ENCODE measurements at places on chromosomes 13 and 19.

DNA sequence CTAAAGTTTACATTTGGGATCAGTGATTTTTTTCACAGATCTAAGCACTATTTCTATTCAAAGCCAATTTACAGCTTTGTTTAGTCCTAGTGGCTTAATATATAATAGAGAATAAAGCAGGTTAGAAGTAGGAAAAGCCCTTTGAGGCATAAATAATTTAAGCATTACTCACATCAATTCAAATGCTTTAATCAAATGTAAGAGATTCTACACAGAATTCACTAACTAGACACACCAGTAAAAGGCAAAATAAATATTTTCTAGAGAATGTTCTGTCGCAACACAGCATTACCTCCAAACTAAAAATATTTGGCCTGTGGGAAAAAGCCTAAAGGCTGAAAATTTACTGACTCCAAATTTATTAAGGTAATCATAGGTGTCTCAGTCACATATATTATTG is 31.3 kb downstream of the KCTD12 start:
- DNase-seq: no peak

DNA sequence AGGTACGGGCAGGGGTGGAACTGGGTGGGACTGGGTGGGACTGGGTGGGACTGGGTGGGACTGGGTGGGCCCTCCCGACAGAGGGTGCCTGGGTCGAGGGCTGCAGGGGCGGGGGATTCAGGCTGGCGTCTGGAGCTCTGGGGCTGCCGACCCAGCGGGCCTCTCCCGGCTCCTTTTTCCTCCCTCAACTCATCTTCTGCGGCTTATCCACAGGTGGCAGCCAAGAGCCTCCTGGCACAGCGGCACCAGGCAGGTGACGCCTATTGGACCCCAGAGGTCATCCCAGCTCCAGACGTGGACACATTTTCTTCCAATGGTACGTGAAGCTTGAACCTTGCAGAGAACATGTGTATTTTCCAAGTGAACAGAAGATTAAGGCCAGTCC is 533 bp downstream of the ZNF544 start:
- peak; percentile 38 for DNase-seq

GRCh38 chr13:53152057-53152421 is 123.4 kb downstream of the OLFM4 start:
- DNase-seq: no peak

DNA sequence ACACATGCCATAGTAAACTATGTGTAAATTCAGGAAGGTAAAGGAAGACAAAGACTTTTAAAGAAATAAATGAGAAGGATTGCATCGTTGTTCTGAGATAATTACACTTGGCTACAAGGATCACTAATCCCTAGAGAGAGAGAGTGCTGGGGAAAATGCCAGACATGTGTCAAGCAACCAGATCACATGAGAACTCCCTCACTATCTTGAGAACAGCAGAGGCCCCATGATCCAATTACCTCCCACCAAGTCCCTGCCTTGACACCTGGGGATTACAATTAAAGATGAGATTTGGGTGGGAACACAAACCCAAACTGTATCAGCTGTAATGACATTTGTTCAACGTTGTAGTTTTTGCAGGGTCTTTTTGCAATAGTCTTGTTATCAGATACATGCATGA is 1600.9 kb upstream of the MIR17HG start:
- no peak for DNase-seq

DNA sequence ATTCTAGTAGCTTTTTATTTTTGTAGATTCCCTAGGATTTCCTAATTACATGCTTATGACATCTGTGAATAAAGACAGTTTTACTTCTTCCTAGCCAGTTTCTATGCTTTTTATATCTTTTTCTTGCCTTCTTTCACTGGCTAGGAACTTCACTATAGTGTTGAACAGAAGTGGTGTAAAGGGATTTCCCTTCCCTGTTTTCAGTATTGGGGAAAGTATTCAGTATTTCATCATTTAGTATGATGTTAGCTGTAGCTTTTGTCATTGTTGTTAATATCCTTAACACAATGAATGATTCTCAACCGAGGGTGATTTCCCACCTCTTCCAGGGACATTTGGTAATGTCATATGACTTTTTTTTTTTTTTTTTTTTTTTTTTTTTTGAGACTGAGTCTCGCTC is 77.3 kb downstream of the SLC6A16 start:
- no peak for DNase-seq

DNA sequence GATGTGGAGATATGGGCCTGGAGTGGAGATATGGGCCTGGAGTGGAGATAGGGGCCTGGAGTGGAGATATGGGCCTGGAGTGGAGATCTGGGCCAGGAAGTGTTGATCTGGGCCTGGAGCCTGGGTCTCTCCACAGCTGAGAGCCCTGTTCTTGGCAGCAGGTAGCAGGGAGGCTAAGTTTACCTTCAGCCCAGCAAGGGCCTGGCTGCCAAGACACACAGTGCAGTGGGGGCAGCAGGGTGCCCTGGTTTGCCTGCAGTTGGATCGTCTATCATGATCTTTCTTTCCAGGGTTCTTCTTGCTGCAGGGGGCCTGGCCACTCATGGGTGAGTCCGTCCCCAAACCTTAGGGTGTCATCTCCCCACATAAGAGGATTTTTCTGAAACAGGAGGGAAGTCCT is 687 bp downstream of the KIR3DL2 start:
- no peak for DNase-seq

DNA sequence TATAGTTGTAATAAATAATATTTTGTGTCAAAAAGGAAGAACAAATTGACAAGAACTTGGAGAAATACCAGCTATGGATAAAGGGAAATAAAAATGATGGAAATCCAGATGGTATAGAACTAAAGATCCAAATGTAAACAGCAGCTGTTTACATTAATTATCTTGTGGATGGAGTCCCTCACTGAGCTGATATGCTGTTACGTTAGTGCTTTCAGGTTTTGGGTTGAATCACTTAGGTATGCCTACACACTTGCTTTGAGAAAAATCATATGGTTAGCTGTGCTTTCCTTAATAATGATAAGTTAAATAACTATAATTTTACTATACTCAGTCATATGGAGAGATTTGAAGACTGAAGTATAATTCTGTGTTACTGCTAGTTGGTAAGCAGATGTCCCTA is 27.7 kb downstream of the WASF3 start:
- no peak for DNase-seq

GRCh38 chr19:19040417-19040816 is 7.0 kb downstream of the ARMC6 start:
- no peak for DNase-seq

DNA sequence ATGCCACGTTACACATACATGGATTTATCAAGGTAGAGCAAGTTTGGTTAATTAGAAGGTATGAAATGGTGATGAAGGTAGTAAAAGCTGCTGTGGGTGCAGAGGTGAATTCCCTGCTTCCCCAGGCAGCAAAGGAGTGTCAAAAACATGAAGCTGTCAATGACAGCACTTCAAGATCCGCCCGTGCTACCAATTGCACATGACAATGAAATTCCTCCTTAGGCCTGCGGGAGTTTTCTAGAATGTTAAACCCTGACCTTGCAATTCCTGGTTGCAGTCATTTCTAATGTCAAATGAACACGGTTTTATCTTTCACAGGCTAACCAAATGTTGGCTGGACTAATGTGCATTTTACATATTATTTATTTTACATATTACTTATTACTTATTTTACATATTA is 67.7 kb upstream of the LSM14A start:
- DNase-seq: no peak

DNA sequence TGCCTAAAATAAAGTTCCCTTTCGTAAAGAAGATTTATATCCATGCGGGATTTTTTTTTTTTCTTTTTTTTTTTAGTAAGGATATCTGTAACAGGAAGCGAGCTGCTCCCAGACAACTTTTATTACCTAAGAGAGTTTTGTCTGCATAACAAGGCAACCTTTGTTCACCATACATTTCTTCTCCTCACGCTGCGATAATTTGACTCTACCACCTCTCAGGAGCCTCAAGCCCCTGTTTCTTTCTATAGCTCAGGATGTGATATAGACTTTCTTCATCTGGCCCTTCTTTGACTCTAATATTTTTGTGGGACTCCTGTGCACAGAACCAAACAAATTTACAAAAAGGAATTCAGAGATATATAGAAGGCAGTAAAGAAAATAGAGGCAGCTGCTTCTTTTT is 1053.7 kb upstream of the SPRY2 start:
- DNase-seq: no peak

DNA sequence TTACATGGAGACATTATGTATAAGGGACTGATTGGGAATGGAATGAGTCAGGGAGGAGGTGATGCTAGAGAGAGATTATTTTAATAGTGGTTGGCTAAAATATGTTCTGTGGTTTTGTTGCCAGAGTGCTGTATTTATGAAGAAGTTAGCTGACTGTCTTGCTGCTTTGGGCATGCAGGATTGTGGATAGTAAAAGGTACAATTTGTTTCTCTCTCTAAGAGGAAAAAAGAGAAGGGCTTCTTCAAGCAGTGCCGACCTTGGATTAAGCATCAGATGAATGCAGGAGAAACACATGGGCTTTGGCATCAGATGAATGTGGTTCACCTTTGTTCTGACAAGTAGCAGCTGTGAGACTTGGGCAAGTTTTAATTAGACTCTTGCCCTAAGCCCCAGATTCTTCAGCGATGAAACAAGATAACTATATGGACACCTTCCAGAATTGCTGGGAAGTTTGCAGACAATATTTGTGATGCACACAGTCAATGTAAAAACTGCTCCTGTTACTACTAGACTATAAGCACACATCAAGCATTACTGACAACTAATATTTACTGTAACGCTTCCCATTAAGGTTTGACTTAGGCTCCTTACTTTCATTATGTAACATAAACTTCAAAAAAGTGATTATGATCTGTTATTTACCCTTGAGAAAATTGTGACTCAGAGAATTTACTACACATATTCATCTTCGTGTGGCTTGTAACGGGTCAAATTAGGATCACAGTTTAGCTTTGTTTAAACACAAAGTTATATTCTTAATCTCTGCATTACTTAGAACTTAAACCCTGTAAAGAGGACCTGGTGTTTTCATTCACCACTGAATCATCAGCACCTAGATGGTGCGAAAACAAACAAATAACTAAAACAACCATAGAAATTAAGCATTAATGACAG is 824.0 kb downstream of the PCDH9 start:
- no peak for DNase-seq

- DNase-seq: peak; percentile 36
These were observed 17.2 kb upstream of the RNASEH2B start for GRCh38 chr13:50892210-50892944.

DNA sequence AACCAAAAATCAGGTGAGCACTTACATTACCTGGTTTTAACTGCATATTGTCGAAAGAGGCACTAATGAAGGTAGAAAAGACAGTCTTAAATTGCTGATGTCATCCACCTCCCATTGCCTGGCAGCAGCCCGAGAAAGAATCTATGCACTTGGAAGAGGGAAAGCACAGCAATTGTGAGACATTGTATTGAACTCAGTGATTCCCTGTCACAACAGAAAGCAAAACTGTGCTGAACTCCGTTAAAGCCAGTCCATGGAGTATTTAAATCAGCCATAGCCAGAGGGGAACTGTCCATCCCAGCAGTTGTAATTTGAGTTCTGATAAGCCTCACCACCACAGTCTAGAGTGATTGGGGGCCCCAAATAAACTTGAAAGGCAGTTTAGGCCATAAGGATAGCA is 466.6 kb upstream of the PCDH9 start:
- no peak for DNase-seq

GRCh38 chr13:73364736-73365135 is 305.9 kb downstream of the KLF5 start:
- DNase-seq: no peak

DNA sequence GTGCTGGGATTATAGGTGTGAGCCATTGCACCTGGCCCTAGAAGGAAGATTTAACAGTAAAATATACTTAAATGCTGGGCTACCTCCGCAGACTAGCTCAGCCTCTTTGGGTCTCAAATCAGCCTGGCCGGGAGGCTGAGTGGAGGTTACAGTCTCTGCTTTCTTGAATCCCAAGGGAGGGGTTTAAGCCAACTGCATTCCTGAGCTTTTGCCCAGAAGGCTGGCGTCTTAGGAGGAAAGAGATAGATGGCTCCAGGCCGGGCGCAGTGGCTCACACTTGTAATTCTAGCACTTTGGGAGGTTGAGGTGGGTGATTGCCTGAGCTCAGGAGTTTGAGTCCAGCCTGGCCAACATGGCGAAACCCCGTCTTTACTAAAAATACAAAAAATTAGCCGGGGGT is 623 bp upstream of the C5AR1 start:
- DNase-seq: no peak

- peak; percentile 64 for DNase-seq
These were observed 13.3 kb upstream of the MISP start for GRCh38 chr19:737591-738093.

DNA sequence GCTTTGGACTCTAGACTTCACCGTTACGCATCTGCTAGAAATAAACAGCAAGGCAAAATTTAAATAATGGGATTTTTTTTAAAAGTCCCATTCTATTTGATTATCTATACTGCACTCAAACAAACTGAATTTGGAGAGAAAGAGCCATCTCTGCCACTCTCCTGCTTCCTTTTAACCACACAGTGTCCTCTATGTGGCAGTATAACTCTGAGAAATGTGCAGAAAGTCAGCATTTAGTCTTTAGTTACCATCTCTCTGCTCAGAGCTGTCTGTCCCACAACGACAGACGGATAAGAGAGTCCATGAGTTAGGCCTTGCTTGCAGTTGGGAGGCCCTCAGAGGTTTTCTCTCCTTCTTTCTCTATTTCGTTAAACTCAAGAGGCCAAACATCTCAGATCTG is 21.2 kb downstream of the CCNA1 start:
- DNase-seq: no peak

DNA sequence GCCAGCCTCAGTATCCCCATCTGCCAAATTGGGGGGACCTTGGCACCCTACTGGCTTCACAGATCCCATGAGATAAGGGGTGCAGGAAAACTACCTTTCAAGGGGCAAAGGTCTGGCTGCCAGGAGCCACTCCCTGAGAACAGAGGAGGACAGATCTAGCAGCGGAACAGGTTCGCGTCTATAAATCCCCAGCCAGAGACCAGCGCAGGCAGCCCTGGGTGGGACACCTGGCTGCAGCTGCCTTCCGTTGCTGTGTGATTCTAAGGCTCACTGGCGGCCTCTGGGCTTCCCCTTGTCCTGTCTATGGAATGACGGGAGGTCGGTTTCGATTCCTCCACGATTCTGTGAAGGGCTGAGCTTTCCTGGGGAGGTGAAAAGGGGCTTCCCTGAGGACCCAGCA is 7.3 kb downstream of the RELB start:
- DNase-seq: no peak

DNA sequence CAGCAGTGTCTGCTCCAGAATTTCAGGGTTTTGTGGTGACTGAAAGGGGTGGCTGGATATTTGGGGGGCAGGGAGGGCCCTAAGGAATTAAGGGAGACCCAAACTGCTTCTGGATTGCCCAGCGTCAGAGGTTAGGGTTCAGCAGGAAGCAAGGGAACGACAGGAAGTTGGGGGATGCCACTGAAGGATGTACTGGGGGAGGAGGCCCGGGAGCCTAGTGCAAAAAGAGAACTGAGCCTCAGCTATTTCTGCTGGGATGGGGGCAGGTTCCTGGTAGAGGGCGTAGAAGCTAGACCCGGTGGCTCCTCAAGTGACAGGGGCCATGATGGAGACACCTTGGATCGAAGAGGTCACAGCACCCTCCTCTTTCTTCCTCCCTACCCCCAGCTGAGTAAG is 1.1 kb downstream of the CYP2S1 start:
- DNase-seq: no peak
